ENCODE measurements at places on chromosomes 7 and 10. TPM values are rescaled to one million over a fixed set of nuclear protein-coding genes. Genes with fewer than 3 reads are reported as not detected.

GJD4 gene
- not detected for total RNA-seq

MYO1G gene
- total RNA-seq = not detected

CHST3 gene
- 21.7 TPM for total RNA-seq

CTAGE6 gene
- not detected for total RNA-seq

ZEB1 gene
- total RNA-seq = 32.4 TPM

C10orf95 gene
- not detected for total RNA-seq

Measured in MG63 (cell line).